ENCODE measurements at places on chromosomes 13 and 19. TPM values are rescaled to one million over a fixed set of nuclear protein-coding genes. Genes with fewer than 3 reads are reported as not detected.

Gene OLFM2
- 0.59 TPM for total RNA-seq

Gene RANBP3
- total RNA-seq = 47.3 TPM

Gene CYP2S1
- total RNA-seq = 0.20 TPM

Gene PROZ
- total RNA-seq = not detected

Gene ZNF540
- not detected for total RNA-seq

Measured in subcutaneous preadipocyte (primary cell).